Activated T-cell treated with anti-CD3 and anti-CD28 coated beads, Interleukin-2, amount 50 U/mL, for 72 hours (primary cell): ENCODE measurements at places on chromosomes 16 and 17. TPM values are rescaled to one million over a fixed set of nuclear protein-coding genes. Genes with fewer than 3 reads are reported as not detected.

DNA sequence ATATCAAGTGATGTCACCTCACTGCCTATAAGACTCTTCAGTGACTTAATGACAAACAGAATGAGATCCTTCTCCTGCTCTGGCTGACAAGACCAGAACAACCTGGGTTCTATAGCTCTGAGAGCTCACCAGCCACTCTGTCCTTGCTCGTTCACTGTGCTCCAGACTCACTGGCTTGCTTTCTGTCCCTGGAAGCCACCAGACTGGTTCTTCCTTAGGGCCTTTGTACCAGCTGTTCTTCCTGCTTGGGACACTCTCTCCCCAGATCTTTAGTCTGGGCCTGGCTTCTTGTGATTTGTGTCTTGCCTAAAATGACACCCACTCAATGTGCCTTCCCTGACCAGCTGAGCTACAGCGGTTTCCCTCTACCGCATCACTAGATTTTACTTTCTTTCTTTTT is 76.1 kb downstream of the FTO start:
- no peak for DNase-seq

The DPEP2 gene
- 11.6 TPM for total RNA-seq

- DNase-seq: no peak
Observed at GRCh38 chr16:28184625-28185024, 27.1 kb downstream of the XPO6 start.

GRCh38 chr16:23807028-23807427 is 28.8 kb upstream of the PRKCB start:
- no peak for DNase-seq

The PRDM7 gene
- not detected for total RNA-seq

GRCh38 chr16:2811703-2812471 is 5.2 kb upstream of the PRSS21 start:
- DNase-seq: no peak

GRCh38 chr16:50388496-50388895 is 19.7 kb upstream of the BRD7 start:
- DNase-seq: no peak
